Esophagus squamous epithelium (tissue), 5 donors: ENCODE measurements at places on chromosomes 7 and 10.

DNA sequence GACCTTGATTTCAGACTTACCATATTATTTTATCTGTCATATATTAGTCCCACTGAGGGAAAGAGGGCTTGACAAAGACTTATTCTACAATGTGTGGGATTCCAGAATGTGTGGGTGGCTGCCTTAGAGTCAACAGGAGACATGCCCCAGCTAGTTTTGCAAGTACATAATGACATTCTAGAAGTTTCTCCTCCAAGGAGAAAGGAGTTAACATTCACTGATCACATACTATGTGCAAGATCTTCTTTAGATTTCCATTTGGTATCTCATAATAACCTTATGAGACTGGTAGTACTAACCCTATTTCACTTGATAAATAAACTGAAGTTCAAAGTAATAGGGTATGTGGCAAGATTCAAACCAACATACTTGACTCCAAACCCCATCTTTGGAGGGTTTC is 25.2 kb downstream of the IRF5 start:
- no peaks in the 10 kb centered on the region for H3K27me3 ChIP-seq
- no peaks in the 10 kb centered on the region for H3K36me3 ChIP-seq
- DNase-seq = no peak
- peaks cover 53% of the 10 kb centered on the region for H3K4me1 ChIP-seq
- peak overlapping the region; percentile 80 for H3K27ac ChIP-seq

GRCh38 chr10:129417870-129418269 is 49.2 kb upstream of the MGMT start:
- H3K27me3 ChIP-seq = no peaks in the 10 kb centered on the region
- no peaks in the 10 kb centered on the region for H3K4me1 ChIP-seq
- no peak overlapping the region for H3K4me3 ChIP-seq
- peak overlapping the region; percentile 62 for H3K27ac ChIP-seq
- DNase-seq = no peak

GRCh38 chr7:126801733-126802132 is 451.0 kb downstream of the GRM8 start:
- no peak overlapping the region for H3K27ac ChIP-seq
- no peak overlapping the region for H3K4me3 ChIP-seq
- H3K4me1 ChIP-seq = no peaks in the 10 kb centered on the region
- no peak for DNase-seq
- no peaks in the 10 kb centered on the region for H3K27me3 ChIP-seq
- H3K36me3 ChIP-seq = no peaks in the 10 kb centered on the region

DNA sequence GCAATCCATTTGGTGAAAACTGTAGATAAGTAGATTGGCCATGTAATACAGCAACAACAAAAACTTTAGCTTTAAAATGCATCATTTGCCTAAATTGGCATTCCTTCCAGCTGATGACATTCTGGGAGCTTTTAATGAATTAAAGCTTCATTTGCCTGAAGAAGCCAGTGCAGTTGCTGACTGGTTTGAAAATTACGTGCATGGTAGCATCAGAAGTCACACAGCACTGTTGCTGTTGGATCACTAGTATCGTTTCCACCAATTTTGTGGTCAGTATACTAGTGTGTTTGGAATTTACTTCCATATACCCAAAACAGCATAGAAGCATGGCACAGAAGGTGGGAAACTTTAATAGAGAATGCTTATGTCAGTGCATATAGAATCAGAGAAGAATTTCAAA is 194.9 kb downstream of the ETV1 start:
- no peak for DNase-seq
- no peak overlapping the region for H3K4me3 ChIP-seq
- H3K27ac ChIP-seq = no peak overlapping the region
- H3K27me3 ChIP-seq = no peaks in the 10 kb centered on the region
- no peaks in the 10 kb centered on the region for H3K4me1 ChIP-seq

DNA sequence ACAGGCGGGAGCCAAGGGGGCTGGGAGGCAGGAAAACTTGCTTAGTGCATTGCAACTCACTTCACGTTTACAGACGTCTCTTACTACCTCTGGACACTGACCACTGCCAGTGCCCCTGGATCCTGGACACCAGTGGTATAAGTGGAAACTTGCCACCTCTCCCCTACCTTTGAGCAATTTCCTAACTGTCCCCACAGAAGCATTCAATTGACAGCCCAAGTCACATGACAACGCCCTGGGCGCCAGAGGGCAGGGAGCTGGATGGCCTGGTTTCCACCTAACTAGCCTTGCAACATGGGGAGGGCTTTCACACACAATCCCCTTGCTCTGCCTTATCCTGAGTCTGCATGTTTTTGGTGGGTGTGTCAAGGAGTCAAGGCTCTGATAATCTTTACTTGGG is 113.8 kb downstream of the DYNC2I1 start:
- H3K36me3 ChIP-seq = no peaks in the 10 kb centered on the region
- H3K27me3 ChIP-seq = no peaks in the 10 kb centered on the region
- H3K4me3 ChIP-seq = no peak overlapping the region
- no peak for DNase-seq
- H3K4me1 ChIP-seq = peaks cover 4% of the 10 kb centered on the region
